GM04504 (cell line): ENCODE measurements at places on chromosomes 6 and 20.

DNA sequence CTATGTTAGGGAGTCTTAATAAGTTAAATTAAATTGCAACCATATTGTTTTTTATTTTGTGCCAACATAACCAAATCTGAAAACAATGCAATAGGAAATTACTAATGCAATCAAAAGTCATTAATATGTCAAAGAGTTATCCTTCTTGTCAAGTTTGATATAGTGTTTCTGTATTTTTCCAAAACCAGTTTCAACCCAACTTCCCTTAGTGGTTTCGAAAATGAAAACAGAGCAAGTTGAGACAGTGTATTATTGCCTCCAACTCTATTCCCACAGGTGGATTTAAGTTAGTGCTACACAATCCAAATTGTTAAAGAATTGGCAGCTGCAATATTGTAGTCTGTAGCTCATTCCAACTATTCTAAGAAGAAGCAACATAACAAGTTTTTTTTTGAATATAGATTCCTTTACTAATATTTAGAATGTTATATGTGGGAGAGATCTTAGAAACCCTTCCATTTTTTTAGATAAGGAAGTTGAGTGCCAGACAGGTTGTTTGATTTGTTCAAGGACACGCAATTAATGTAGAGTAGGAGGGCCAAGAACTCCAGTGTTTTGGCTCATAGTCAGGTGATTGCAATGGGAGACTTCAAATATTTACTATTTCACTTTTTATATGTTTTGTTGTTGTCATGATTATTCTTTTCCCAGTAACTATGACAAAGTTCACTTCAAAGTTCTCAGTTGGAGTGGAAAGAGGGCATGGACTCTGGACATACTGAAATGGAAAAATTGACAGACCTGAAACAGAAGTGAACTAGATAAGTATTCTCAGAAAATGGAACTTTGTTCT, 282.4 kb upstream of the HSF2 start:
- DNase-seq: no peak

- DNase-seq: no peak
Observed at GRCh38 chr6:75305573-75305972, 21.0 kb upstream of the TMEM30A start.

DNA sequence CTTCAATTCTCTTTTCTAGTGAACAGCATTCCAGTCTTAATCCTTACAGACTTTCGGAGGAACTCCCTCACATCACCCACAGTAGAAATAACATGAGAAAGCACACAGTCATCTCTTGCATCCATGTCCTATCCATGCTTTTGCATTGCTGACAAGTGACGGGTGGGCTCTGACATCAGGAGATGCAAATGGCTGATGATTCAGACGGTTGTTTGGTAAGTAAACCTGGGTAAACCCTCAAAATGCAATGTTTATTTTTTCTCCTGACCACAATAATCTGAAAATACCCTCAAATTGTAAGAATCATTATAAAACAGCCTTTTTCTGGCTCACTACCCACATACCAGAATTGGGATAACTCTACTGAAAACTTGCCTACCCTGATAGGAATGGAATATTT, 792.0 kb downstream of the MAFB start:
- DNase-seq: peak; percentile 40

DNA sequence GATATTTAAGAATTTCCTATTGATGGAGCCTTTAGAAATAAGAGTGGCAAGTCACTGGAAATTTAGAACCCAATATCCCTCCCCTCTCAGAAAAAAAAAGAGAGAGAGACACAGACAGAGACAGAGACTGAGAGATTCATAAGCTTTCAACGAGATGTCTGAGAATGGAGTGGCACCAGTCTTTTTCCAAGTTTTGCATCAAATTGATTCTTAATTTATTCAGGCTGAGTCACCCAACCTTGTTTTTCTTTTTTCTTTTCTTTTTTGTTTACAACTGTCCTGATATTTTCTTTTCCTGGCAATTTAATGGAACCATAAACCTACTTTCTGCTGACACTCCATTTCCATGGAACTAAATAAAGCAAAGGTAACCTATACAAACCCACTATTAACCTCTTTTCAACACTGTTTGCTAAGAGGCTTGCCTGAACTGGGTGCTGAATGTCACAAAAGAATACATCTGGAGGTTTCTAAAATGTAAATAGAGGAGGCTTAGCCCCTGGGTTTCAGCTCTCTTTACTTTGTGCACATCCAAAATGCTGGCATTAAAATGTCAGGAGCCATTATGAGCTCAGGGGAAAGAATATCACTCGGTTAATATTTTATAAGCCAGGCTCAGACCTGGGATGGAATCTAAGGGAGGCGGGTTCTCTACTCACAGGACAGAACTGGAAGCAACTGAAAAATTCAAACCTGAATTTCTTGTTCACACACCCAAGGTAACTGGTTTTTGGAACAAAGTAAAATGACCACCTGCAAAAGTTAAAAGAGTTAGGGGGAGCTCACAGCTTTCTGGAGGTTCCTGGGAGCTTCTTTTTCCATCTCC, 100.8 kb downstream of the BFSP1 start:
- DNase-seq: no peak

DNA sequence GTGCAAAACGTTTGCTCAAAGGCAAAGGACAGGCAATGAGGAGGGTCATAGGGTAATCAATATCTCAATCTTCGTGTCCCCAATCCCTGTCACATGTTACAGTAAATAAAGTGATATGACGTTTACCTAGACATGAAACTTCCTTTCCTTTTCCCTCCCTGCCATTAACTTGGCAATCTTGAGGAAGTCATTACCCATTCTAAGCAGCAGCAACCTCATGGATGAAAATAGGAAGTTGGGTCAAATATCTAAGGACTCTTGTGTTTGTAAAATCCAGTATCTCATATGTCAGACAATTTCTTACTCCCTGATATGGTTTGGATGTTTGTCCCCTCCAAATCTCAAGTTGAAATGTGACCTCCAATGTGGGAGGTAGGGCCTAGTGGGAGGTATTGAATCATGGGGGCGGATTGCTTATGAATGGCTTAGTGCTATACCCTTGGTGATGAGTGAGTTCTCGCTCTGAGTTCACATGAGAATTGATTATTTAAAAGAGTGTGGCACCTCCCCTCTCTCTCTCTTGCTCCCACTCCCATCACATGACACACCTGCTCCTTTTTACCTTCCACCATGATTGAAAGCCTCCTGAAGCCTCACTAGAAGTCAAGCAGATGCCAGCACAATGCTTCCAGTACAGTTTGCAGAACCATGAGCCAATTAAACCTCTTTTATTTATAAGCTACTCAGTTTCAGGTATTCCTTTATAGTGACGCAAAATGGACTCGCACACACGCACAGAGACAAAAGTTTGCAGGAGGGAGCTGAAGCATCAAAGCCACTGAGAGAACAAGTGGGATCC, 545.9 kb upstream of the JARID2 start:
- DNase-seq: no peak
